ENCODE measurements at places on chromosomes 2 and 18.

- no peak for DNase-seq
These were observed 17.7 kb downstream of the FHL2 start for GRCh38 chr2:105381101-105381668.

DNA sequence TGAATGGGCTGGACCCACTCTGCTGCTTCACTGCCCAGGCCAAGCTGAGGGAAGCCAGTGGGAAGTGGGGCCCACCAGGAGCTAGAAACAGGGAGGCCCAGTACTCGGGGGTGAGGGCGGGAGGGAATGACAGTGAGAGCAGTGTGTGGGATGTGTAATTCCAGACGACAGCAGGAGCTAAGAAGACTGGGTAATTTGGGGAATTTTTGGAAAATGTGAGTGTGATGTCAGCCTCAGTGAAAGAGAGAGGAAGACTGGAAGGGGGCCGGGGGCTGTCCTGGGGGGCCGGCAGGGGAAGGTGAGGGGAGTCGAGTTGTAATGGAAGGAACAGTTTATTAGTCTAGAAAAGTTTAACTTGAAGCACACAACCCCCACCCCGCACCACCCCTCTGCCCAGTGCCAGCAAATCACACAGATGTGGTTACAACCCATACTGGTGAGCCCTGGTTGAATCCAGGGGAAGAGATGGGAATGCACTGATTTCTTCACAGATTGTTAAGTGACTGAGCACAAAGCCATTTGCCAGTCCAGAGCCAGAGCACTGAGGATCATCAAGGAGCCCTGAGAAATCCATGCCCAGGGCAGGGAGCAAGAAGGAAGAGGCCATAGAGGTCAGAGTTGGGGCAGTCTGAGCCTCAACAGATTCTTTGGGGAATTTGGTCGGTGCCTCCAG is 76.7 kb upstream of the PKDCC start:
- DNase-seq, result no peak

DNA sequence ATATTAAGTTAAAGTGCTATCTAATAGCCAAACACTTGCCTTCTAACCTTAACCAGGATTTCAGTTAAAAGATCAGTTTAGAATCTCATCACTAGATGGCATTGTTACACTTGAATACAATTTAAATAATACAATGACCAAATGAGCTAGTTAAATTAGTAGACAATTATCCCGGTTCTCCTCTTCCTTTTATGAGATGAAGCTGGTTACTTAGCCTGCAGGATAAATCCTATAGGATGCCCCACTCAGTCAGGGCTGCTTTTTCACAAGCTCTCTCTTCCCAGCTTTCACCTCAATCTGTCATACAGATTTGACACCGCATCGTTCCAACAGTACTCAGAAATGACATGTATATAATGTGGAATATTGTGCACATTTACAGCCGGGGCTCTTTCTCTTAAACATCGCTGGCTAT is 678.8 kb downstream of the KCNJ3 start:
- peak; percentile 7 for DNase-seq

GRCh38 chr18:50586710-50587109 is 26.8 kb downstream of the MAPK4 start:
- DNase-seq, result no peak

DNA sequence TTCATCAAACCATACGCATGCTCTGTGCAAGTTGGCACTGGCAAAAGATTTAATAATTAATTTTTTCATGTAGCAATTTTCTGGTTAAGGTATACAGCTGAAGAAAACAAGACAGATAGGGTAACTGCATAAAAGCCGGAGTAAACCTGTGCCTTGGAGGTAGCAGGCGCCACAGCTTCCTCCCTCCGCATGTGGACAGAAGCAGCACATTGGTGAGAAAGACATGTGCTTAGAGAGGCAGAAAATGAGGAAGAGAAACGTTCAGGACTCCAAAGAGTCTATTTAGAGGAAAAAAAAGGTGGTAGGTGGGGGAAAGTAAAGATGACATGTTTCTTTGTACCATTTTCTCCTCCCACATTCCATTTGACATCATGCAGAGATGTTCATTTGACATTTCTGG is 9.3 kb downstream of the ST6GAL2 start:
- DNase-seq, result no peak

DNA sequence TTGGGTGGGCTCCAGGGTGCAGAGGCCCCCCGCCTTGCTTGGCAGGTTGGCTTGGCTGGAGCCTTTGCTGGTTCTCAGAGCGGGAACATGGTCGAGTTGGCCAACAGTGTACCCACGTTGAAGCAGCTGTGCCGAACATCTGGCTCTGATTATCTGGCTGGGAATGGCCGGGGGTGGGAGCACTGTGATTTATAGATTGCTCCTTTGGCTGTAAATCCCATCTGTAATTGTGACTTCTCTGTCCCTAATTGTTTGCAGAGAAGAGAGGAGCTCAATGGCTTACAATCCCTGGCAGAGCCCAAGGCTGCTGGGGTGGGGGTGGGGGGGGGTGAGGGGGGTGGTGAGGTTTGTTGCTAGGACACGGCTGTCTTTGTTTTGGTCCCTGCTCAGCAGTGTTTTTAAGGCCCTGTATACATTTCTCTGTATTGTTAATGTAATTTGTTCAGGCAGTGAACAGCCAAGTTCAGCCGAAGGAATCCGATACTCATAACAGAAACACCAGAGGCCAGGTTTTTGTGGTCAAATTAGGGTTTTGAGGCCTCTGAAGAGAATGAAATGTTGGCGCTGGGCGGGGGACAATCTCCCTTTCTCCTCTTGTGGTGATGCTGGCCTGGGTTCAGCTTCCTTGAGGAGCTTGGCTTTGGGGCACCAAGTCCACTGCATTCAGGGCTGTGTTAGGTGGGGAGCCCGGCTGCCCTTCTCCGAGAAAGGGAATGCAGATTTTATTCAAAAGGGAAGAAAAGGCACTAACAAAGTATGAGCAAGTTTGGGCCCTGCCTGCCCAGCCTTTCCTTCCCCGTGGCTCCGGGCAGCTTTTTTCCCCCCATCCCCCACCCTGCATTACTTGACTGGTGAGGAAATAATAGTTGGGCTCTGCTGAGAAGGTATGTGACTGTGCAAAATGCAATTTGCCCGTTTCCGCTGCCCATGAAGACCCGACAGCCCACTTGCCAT is 82.5 kb downstream of the TCF7L1 start:
- DNase-seq, result peak; percentile 78

- DNase-seq, result peak; percentile 50
These were observed 21.7 kb upstream of the LCLAT1 start for GRCh38 chr2:30425326-30425725.

DNA sequence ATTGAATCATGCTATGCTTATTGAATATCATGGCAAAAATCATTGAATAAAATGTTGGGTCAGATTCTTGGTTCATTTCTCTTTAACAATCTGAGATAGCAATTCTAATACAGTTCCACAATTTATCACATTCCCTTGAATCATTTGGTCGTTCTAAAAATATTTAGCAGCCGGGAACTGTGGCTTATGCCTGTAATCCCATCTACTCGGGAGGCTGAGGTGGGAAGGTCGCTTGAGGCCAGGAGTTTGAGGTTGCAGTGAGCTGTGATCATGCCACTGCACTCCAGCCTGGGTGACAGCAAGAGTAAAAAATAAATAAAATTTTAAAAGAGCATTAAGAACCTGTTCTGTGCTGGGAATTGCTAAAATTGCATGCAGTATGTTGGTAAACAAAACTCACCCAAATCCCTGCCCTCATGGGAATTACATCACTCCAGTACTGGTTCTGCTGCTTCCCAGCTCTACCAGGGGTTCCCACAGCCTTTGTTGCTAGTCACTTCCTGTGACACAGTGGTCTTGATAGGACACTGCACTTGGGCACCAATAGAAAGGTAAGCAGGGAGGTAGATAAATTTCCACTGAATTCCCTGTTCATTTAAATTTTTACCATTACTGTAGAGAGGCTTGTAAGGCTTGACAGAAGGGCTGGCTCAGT is 200.4 kb downstream of the CTNNA2 start:
- DNase-seq, result no peak

DNA sequence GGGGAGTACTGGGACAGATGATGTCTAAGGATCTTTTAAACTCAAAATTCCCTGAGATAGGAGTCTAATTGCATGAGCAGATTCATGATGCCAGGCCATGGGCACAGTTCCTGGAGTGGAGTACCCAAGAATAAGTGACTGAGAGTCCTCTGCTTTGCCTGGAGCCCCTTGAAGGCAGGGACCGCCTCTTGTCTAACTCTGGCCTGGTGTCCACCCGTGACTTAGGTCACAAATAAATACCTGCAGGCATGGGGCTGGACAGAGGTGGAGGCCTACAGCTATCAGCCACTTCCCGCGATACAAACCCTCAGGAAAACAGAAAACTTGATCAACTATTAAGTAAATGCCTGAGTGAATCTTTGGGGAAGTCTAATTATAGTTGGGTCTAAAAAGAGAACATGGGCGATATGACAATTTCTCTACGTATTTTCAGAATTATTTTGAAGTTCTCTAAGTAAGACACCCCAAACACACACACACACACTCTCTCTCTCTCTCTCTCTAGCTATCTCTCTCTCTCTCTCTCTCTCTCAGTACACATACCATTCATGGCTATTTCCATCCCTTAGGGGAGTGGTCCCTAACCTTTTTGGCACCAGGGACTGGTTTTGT is 1.8 kb upstream of the WIPF1 start:
- no peak for DNase-seq

DNA sequence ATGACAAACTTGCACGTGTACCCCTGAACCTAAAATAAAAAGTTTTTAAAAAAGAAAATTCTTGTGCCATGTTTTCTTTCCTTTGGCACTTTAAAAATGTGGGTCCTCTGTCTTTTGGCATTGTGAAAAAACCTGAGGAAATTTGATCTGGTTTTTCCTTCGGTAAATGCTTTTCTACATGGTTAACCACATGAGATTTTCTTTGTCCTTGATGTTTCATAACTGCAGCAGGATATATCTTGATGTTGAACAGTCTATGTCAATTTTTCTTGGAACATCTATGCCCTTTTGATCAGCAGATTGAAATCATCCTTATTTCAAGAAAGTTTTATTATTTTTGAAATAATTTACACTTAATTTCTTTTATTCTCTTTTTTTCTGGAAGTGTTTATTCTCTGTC is 109.1 kb downstream of the TMEM17 start:
- DNase-seq, result no peak
